OCI-LY7 (cell line): ENCODE measurements at places on chromosomes 3 and 15. TPM values are rescaled to one million over a fixed set of nuclear protein-coding genes. Genes with fewer than 3 reads are reported as not detected.

DNA sequence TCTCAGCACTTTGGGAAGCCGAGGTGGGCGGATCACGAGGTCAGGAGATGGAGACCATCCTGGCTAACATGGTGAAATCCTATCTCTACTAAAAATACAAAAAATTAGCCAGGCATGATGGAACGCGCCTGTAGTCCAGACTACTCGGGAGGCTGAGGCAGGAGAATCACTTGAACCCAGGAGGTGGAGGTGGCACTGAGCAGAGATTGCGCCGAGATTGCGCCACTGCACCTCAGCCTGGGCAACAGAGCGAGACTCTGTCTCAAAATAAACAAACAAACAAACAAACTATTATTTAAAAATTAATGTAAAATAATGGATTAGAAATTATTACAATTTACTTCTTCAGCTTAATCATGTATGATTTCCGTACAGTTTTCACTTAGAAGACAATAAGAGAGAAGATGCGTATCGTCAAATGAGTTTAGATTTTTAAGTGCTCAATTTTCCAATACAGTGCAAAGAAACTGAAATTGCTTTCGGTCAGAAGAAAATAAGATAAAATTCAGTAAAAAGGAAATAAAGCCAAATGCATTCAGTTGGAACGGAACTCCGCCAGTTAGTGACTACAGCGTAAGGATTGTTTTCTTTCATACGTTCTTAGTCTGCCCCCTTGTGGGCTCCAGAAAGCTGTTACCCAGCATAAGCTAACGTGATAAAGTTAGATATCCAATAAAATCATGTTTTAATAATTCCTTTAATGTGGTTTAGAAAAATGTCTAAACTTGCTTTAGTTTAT is 24.8 kb downstream of the AADAC start:
- peak; percentile 65 for DNase-seq

GRCh38 chr3:116005404-116005803 is 382.1 kb downstream of the GAP43 start:
- no peak for DNase-seq

DNA sequence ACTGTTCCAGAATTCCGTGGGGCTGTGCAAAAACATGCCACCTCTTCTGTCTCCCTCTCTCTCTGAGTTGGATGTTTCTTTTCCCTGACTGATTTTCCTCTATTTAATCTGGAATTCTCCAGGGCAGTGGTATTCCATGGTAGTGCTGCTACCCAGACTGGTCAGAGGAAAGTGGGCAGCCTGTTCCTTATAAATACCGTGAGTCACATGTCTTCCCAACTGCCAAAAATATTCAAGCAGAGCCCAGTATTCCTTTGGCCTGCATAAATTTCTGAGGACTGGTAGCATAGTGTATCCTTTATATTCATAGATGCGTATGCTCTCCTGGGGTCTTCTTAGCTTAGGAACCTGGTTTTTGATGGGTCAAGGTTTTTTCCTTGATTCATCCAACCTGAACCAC is 40.9 kb downstream of the CEMIP start:
- DNase-seq, result no peak

DNA sequence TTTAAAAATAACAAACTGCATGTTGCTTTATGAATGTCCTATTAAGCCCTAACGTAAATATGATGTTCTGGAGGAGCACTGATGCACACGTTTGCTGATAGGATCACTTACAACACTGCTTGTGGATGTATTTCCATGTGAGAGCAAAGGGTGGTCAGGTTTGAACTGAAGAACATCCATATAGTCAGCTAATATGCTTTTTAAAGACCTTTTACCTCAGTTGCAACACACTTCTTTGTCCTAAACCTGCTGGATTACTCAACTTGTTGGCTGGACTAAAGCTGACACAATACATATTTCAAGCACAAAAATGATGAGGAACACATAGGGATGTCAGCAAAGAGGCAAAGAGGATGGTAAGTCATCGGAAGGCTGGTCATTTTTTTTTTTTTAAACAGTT is 186.6 kb downstream of the TIGIT start:
- DNase-seq, result no peak

Gene SNAP23
- 48.3 and 54.1 TPM in 2 replicates for total RNA-seq

DNA sequence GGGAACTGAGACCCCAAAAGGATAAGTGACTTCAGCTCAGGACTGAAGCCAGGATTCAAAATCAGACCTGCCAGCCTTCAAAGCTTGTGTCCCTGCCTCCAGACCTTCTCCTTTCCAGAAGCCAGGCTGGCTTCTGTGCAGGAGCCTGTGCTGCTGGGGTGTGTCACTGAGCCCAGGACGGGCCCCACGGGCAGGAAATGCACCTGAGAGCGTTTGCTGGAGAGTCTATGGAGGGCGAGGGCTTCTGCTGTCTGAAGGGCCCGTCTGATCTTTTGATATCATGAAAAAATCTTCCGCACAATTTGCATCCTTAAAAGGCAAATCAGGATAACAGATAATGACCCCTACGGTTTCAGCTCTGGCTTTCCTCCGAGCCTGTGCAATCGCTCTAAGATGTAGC is 125.4 kb downstream of the FAM43A start:
- peak; percentile 25 for DNase-seq

Gene GYG1
- total RNA-seq, result 53.6 and 54.5 TPM in 2 replicates

Gene SACM1L
- 54.9 and 59.4 TPM in 2 replicates for total RNA-seq
